CD4-positive, alpha-beta T cell treated with Interleukin-12 subunit alpha and Interleukin-12 subunit beta, for 1 hour (primary cell): ENCODE measurements at places on chromosomes 16 and 17.

GRCh38 chr16:19419698-19420075 is 2.0 kb downstream of the TMC5 start:
- no peak for DNase-seq

GRCh38 chr17:45132572-45133463 is 503 bp upstream of the PLCD3 start:
- peak; percentile 77 for DNase-seq

DNA sequence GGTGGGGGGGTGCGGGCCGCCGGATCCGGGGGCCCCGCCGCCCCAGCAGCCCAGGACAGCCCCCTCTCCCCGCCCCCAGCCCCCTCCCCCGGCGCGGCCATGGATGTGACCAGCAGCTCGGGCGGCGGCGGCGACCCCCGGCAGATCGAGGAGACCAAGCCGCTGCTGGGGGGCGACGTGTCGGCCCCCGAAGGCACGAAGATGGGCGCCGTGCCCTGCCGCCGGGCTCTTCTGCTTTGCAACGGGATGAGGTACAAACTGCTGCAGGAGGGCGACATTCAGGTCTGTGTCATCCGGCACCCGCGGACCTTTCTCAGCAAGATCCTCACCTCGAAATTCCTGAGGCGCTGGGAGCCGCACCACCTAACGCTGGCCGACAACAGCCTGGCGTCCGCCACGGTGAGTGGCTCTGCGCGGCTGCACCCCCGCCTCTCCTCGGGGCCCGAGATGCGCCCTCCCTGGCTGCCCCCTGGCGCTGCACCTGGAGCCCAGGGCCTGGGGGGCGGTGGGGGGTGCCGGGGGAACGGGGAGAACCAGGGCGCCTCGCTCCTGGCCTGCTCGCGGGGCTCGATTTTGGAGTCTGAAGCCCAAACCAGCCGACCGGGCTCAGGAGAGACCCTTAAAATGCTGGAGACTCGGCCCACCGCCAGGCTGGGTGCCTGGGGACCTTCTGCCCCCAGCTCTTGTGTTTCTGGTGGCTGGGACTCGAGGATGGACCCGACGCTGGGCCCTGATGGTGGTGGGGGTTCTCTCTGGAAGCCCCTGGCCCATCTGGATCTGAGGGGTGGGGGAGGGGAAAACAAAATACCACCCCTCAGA is 744 bp downstream of the CMIP start:
- DNase-seq = peak; percentile 37

- DNase-seq = no peak
Observed at GRCh38 chr16:85110105-85110504, 2.2 kb downstream of the CIBAR2 start.

GRCh38 chr17:55398689-55399088 is 22.9 kb downstream of the MMD start:
- no peak for DNase-seq

- no peak for DNase-seq
Observed at GRCh38 chr16:79264237-79265109, 336.1 kb downstream of the MAF start.

DNA sequence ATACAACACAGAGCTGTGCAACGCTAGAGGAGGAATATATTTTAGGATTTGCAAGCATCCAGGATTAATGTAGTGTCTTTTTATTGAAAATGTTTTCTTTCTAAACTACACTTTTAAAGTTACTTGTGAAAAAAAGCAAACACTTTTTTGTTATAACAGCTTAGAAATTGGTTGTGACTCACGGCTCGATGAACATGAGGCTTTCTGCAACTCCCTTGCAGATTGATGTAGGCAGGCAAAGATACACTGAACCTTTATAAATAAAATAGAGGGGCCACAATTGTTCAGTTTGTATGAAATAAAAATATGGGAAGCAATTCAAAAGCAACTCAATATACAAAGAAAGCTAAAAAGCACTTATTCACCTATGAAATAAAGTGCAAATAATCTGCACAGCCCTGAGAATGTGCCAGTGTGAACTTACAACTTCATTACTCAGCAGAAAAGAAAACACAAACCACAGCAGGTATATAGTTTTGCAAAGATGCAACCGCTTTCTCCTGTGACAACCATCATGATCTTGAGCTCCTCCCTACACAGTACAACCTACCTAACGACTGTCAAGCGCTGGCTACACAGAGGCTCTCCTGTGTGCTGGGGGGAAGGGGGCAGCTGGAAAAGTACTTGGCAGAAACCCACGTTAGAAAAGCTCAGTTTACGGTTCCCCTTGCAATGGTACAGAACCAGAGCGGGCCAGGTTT is 948 bp downstream of the LUC7L start:
- peak; percentile 12 for DNase-seq

DNA sequence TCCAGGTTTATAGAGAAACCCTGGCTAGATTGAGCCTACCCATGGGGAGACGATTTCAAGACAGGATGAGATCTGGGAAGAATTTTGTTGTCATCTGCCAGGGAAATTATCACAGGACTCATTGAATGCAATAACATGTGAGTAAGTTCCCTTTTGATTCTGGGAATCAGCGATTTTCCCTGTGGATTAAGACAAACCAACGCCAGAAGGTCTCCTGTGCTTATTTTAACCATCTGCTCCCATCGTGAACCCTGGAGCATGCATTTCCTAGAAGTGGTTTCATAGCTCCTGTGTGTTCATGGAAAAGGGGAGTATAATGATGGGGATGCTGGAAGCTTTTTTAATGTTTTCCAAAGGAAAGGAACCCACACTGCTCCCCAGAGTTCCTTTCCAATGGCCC is 21.0 kb upstream of the ARHGAP44 start:
- no peak for DNase-seq

GRCh38 chr16:53087101-53087500 is 32.3 kb downstream of the CHD9 start:
- DNase-seq = no peak

- no peak for DNase-seq
Observed at GRCh38 chr17:69874175-69874670, 200.8 kb upstream of the KCNJ16 start.

DNA sequence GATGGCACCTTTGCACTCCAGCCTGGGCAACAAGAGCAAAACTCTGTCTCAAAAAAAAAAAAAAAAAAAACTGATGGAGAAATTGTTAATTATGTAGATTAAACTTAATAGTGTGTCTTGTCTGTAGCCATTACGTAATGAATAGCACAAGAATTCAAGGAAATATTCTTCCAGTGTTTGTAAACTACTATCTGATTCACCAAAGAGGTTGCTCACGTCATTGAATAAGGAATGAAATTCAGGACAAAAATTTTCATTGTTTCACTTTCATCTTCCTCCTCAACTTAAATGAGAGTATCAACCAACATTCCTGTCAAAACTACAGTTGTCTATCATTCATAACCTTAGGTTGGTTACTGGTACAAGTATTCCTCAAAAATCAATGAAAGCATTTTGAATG is 30.7 kb upstream of the MYO18A start:
- no peak for DNase-seq

DNA sequence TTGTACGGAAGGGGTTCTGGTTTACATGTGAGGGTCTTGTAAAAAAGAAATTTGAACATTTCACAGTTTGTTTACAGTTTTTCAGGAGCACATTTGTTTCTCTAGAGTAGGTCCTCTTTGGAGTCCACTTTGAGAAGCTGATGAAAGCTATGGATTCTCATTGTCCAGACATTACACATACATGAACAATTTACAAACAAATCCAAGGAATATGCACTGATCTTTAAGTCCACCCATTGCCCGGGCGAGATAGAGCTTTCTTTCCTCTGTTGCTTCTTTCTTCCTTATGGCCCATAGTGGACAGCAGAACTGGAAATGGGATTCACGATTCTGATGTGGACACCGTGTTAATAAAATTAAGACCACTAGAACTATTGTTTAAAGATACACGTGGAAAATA is 1.9 kb downstream of the DCAF7 start:
- no peak for DNase-seq

DNA sequence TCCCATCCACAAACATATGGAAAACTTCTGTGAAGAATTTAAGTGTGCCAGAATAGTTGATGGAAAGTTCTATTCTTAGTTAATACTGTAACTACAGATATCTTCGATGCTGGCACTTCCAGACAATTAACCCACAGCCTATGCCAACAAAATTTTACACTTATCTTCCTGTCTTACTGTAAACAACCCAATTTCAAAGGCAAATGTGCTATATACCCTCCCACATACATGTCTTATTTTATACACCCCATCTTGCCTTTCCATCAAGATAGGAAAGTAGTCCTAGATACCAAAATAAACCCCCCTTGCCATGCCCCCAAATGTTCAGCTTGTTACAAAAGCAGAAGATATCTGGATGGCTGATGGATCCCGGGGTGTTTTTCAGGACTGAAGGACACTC is 306.3 kb downstream of the SLC39A11 start:
- no peak for DNase-seq

DNA sequence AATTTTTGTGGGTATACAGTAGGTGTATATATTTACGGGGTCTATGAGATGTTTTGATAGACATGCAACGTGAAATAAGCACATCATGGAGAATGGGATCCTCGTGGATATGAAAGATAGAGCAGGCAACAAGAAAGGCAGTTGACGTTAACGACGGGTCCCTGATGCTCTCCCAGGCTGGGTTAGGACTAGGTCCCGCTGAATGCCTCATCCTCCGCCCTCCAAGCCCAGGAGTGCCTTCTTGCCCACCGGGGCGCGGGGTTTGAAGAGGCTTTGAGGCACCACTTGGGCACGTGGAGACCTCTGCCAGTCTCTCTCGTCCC is 9.5 kb upstream of the ZFP90 start:
- no peak for DNase-seq

DNA sequence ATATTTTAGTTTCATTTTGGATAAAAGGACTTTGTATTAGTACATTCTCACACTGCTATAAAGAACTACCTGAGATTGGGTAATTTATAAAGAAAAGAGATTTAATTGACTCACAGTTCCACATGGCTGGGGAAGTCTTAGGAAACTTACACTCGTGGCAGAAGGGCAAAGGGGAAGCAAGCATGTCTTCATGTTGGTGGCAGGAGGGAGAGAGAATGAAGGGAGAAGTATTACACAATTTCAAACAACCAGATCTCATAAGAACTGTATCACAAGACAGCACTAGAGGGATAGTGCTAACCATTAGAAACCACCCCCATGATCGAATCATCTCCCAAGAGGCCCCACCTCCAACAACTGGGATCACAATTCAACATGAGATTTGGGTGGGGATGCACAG is 142.9 kb downstream of the USP31 start:
- no peak for DNase-seq

DNA sequence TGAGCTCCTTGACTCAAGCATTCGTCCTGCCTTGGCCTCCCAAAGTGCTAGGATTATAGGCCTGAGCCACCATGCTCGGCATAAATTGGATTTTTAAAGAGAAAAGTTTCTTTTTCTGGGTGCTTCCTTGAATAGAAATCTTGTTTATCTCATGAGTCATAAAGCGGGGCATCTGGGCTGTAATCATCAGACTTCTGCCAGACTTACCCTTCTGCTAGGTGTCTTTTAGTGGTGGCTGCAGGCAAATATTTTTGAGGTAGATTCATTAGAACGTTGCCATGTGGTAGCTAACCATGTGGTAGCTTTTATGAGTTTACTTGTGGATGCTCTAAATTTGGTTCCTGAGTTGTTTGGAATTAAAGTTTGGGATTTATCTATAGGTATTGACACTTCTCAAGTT is 13.4 kb downstream of the PGS1 start:
- no peak for DNase-seq

DNA sequence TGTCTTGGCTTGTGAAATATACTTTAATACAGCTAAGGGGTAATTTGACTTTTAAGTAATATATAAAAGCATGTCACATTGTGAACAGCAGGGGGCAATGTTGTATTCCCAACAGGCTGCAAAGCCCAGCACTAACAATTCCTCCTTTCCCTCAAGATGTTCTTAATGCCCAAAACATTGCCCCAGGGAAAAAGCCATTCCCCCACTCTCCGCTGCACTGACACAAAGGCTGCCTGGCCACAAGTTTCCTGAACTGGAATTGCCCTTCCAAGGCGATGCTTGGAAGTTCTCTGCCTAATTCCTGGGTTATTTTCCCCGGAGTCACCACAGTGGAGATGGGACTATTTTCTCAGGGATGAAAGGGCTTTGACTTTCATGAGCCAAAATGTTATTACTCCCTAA is 27.2 kb downstream of the CLEC16A start:
- peak; percentile 70 for DNase-seq

- no peak for DNase-seq
Observed at GRCh38 chr17:16928406-16929034, 43.4 kb downstream of the TNFRSF13B start.

DNA sequence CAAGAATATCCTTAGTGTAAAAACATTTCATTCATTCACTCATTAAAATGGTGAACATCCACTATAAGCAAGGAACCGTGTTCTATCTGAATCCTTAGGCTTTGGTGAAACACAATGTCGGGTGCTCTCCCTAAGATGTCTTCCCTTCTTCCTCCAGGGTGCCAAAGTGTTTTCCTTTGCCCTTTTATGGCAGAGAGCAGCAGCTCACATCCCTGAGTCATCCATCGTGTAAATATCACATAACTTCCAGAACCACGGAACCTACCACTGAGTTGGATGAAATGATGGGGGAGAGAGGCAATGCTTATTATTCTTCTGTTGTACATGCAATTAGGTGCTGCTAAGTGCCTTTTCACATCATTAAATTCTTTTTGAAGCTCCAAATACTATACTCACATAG is 50.2 kb downstream of the DNAH3 start:
- no peak for DNase-seq

DNA sequence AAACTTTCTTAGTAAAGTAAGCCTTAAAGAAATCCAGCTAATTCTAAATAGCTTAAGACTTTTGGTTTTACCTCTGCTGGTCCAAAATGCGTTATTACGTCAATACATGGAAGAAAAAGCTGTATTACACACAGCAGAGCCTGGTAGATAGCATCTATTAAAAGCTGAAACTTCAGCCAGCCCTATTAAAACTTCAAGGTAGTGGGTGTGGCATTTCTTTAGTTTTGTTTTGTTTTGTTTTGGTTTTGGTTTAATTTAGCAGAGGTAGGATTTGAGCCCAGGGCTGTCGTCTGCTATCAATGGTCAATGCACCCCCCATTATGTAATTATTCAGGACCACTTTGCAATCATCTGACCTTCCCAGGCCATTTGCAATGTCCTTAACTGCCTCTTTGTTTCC is 318.4 kb upstream of the MAF start:
- no peak for DNase-seq

DNA sequence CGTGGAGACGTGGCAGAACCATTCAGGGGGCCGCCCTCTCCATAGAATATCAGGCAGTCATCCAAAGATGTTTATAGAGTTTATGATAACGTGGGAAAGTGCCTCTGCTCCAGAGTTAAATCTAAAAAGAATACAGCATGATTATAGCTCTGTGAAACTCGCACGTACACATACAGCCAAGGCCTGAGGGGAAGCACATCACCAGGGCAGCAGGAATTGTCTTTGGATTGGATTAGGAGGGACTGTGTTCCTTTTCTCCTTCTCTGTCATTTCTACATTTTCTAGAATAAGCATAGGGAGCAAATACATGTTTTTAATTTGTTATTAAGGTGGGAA is 26.9 kb downstream of the EEF2K start:
- no peak for DNase-seq

GRCh38 chr16:54932737-54933254 is 2.1 kb downstream of the IRX5 start:
- no peak for DNase-seq
